ENCODE measurements at places on chromosomes 6 and 20.

GRCh38 chr6:53833155-53833554, 38.4 kb downstream of the LRRC1 start:
- no peak for DNase-seq

DNA sequence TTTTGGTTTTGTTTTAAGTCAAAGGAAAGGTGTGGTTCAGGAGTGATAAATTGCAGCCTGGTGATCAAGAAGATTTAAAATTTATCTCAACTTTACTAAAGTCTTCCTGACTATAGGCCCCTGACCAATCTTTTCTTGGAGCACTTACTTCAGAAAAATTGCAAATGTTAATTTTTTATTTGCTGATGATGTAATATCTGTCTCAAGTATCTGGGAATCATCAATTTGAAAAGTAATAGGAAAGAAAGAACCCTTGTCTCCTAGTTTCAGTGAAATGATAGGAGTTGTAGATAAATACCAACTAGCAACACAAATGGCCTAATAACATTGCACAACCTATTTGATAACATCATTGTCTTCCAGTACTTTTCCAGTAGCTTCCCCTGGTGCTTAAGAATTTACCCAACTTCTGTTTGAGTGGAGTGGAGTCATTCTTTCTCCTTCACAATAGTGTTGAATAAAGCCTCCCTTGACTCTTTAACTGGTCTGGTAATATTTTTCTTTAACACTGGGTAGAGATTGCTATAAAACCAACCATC, 648.3 kb upstream of the ADGRB3 start:
- no peak for DNase-seq

GRCh38 chr20:32421290-32421689, 63.2 kb downstream of the ASXL1 start:
- no peak for DNase-seq

GRCh38 chr6:1391800-1392309, 2.5 kb downstream of the FOXF2 start:
- DNase-seq: no peak

- no peak for DNase-seq
Measured at GRCh38 chr6:135226537-135226936, 45.4 kb downstream of the MYB start.

- no peak for DNase-seq
Measured at GRCh38 chr6:81362246-81362645, 390.2 kb downstream of the TENT5A start.

- DNase-seq: no peak
Measured at GRCh38 chr6:36774331-36774730, 64.9 kb downstream of the CPNE5 start.
